ENCODE measurements at places on chromosomes 11 and 22.

- DNase-seq: no peak
These were observed 51.5 kb downstream of the EXT2 start for GRCh38 chr11:44146931-44147330.

GRCh38 chr11:111302298-111302697 is 4.0 kb downstream of the POU2AF3 start:
- no peak for DNase-seq

- no peak for DNase-seq
These were observed 168.8 kb upstream of the CADM1 start for GRCh38 chr11:115672999-115673411.

GRCh38 chr11:115383431-115383830 is 120.8 kb downstream of the CADM1 start:
- no peak for DNase-seq

DNA sequence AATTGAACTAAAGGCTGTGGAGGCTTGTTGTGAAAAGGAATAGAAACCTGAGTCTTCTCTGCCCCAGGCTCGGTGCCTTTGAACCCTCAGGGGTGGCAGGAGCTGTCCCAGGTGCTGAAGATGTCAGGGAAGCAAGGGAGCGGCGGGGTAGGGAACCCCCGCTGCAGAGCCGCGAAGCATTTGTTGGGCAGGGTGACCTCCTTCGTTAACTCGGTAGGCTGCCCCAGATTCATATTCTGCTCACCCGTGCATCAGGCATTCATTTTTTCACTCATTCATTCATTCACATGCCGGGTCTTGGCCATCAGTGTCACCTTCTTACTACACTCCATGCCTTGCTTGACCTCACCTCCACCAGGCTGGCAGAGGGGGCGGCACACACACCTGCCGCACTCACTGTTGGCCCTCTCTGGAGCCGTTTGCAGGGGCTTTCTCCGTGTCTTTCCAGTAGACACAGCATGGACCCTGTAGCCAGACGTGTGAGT is 618.9 kb downstream of the BRD1 start:
- no peak for DNase-seq

DNA sequence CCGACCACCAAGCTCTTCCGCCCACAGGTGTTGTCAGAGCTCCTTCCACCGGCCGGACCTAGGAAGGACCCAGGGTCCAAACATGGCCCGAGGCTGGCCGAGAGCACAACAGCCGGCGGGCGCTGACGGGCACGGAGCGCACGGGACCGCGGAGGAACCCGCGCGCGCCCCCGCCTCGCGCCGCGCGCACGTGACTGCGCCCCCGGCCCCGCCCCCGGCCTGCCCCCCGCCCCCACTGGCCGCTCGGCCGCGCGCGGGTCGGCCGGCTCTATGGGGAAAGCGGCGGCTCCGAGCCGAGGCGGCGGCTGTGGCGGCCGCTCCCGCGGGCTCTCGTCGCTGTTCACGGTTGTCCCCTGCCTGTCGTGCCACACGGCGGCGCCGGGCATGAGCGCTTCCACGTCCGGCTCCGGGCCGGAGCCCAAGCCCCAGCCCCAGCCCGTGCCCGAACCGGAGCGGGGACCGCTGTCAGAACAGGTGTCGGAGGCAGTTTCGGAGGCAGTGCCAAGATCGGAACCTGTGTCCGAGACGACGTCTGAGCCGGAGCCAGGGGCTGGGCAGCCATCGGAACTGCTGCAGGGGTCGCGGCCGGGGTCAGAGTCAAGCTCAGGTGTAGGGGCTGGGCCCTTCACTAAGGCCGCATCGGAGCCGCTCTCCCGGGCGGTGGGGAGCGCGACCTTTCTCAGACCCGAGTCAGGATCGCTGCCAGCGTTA is at the start of gene OSBP2:
Gene OSBP2, plus strand, starts transcription at position 235 of the 711 bp plus-strand sequence. Its CDS starts 36 bp downstream, at position 271.
- no peak for DNase-seq

- DNase-seq: no peak
These were observed 6.1 kb downstream of the GNB1L start for GRCh38 chr22:19848298-19849224.

DNA sequence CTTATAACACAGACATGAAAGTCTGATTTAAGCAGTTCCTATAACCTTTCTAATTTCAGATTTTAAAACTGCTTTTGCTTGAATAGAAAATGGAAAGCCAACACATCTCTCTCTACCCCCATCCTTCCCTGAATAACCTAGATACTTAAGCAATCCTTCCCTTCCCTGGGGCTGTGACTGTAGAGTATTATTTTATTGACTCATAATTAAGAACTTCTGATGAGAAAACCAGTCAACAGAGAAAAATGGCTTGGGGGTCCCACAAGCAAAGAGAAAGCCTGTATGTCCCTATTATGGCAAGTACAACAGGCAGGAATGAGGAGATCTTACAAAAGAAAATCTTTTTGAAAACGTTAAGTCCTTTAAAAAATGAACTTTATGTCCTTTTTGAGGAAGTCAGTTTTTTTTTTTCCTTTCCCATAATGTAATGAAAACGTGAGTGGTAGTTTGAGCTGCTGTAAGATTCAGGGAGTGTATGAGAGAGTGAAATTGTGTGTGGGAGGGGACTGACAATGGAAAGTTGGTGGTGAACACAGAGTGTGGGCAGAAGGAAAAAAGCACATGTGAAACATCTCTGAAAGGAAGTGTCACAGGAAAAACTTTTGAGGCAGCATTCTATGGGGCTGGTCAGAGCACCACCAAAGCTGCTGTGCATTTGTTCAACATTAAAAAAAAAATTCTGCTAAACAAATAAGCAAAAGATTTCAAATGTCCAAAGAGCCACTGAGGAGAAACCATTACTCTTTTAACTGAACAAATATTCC is 154.6 kb downstream of the MAML2 start:
- no peak for DNase-seq

DNA sequence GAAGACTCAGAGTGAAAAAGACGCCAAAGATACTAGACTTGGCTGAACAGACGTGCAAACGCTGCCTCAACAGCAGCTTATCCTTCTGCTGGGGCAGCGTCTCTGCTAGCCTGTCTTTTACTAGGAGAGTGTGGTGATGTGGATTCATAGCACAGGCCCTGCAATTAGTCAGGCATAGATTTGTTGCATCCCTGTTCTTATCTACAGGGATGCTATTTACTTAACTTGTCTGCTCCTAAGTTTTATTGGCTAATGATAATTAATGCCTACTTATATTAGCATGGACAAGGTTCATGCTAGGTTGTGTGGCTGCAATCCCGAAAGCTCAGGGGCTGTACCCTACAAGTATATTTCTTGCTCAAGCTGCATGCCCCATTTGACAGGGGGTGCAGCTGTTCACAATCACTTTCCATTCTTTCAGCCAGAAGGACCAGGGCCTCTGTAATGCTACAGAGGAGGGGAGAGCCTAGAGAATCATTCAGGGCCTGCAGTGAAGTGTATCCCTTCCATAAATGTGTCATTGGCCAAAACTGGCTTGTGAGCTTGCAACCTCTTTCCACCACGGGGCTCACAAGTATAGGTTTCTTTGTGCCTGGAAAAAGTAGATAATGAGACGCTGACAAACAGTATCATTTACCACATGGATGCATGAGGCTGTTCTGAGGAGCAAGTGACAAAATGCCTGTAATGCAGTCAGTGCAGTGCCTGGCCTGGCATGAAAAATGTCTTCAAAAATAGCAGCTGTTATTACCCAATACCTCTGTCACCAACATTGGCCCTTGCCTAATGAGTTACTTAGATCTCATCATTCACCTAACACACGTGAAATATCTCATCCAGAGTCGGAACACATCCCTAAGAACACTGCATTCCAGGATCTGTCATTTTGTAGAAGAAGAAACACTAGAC is 685.8 kb upstream of the API5 start:
- no peak for DNase-seq

- no peak for DNase-seq
These were observed 119.8 kb downstream of the CSTPP1 start for GRCh38 chr11:47056261-47056915.

- DNase-seq: no peak
These were observed 29.8 kb downstream of the PIK3IP1 start for GRCh38 chr22:31262312-31263133.

- DNase-seq: no peak
These were observed 192.6 kb upstream of the PITPNB start for GRCh38 chr22:28111501-28112189.

DNA sequence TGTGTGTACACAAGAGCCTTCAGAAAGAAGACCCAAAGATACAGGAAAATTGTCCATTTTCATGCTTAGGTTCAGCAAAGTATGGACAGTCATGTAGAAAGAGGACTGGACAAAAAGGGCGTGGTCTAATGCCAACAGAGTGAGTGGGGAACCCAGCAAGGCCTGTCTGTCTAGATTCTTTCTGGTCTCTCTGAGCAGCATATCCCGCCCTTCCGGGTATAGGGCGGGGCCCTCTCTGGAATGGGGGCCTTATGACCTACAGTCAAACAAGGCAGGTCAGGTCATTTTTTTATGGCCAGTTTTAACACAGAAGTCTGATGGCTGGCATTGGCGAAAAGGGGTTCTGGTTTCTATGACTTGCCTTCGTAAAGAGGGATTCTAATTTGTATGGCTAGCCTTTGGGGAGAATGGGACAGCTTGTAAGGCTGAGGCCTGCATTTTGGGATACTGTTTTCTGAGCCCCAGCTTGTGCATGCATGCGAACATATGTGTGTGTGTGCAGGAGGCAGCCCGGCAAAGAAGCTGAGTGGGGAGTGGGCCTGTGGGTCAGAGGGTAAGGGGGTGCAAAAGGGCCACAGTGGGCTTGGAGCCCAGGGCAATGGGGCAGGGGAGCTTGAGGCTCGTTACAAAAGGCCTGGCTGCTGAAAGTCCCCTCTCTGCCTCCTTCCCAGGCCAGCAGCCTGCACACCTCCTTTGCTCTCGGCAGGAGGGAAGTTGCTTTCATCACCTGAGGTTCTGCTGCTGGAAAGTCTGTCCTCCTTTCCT is 130.5 kb upstream of the B3GAT1 start:
- DNase-seq: no peak

GRCh38 chr11:123439616-123440015 is 9.5 kb downstream of the GRAMD1B start:
- DNase-seq: no peak

DNA sequence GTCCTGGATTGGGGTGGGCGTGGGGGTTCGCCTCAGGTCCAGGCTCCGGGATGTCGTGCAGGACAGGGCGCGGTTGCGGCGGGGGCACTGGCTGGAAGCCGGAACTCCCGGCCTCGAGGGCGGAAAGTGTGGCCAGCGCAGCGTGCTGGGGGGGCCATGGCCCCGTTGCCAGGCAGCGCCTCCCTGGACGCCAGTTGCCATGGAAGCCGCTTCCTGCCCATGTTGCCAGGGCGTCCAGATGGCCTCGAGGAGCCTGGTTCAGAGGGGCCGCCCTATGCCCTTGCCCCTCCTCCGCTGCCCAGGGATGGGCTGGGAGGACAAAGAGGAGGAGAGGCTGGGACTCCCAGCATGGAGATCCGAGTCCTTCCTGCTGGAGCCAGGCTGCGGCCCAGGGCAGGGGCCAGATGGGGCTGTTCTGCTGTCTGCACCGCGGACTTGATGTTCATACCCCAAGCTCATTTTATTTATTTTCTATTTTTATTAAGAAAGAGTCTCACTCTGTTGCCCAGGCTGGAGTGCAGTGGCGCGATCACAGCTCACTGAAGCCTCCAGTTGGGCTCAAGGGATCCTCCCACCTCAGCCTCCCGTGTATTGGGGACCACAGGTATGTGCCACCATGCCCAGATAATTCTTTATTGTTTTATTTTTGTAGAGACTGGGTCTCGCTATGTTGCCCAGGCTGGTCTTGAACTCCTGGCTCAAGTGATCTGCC is 4.6 kb upstream of the CCDC188 start:
- no peak for DNase-seq

- no peak for DNase-seq
These were observed 3.4 kb upstream of the APLP2 start for GRCh38 chr11:130066338-130066737.

DNA sequence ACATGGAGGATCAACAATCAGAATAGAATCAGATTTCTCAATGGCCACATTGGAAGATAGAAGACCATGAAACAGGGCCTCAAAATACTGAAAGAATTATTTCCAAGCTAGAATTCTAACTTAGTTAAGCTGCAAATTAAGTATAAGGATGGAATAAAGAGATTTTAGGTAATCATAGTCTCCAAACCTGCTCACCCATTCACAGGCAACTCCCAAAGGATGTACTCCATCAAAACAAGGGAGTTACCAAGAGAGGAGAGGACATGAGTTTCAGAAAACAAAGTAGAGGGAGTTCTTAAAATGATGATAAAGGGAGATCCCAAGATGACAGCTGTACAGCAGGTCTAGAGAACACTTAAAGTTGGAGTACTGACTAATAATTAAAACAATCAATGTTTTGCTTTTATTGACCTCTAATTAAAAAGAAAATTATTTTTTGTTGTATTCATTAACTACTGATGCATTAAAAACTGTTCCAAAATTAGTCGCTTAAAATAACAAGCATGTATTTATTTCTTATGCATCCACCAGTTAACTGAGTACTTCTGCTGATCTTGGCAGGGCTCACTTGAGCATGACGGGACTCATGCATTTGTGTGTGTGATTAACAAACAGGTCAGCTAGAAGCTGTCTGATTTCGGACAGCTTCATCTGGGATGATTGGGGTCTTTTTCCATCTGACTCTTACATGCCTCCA is 95.6 kb downstream of the CD44 start:
- DNase-seq: no peak

- no peak for DNase-seq
These were observed 104.4 kb downstream of the FANCF start for GRCh38 chr11:22521226-22521625.

GRCh38 chr22:40498420-40499208 is 128.2 kb downstream of the SGSM3 start:
- DNase-seq: no peak

DNA sequence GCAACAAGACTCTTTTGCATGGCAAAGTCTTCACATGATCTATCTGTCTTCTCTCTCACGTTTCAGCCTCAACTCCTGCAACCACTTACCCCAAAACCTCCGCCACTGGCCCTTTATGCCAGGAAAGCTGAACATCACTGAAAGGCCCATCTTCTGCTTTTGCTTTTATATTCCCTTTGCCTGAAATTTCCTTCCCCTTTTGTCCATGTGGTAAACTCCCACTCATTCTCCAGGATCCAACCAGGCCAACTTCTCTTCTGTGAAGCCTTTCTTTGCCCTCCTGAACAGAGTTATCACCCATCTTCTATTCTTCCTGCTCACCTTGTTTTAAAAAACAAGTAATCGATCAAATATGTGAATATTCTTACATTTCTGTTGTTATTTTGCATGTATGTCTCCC is 117.8 kb downstream of the WNT11 start:
- no peak for DNase-seq

DNA sequence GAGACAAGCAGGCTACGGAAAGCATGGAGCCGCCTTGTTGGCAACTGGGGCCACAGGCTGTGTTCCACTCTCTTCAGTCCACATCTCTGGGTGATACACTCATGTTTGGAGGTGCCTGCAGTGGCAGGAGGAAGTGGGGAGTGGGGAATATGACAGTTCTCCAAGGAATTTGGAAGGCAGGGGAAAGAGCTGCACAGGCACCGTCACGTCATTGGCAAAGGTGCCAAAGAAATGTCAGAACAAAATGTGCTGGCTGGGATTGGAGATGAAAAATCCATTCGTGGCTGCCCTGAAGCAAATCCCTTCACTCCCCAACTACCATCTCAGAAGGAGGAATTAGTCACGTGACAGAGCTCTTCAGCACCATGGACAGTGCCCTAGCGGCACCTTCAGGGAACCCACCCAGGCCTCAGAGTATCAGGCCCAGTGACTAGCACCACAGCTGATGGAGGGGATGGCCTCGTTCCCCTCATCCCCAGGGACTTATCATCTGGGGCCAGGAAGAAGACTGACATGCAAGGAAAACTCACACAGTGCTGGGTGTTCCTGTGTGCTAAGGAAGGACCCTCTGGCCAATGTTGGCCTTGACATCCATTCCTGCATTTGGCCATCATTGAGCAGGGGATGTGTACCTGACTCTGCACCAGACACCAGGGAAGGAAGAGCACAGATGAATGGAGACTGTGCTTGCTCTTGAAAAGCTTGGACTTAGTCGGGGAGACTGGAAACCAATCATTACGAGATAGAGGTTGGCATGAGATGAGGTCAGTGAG is 48.5 kb upstream of the PRDM11 start:
- no peak for DNase-seq

Data from activated gamma-delta T cell treated with anti-CD3 and anti-CD28 coated beads, Interleukin-2, amount 50 U/mL, for 16 hours (primary cell).